ENCODE measurements at places on chromosomes 2 and 18.

- DNase-seq: no peak
Observed at GRCh38 chr2:30732876-30733275, 74.4 kb downstream of the CAPN13 start.

GRCh38 chr18:41753826-41754225 lies 201.2 kb upstream of the PIK3C3 start:
- DNase-seq: no peak

DNA sequence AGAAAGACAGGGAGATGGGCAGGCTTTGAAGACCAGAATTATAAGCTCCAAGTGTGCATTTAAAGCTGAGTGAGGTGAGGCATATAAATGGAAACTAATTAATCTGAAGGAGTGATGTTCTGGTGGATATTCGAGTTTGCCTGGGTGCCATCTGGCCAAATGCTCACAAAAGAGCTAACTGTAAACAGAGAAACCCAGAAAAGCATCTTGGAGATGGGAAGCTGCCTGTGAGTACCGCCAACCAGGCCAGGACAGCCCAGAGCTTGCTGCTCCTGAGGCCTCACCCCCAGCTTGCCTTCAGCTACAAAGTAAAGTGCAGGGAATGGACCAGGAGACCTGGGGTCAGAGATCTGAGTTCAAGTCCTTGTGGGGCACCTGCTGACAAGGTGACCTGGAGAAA lies 446.1 kb upstream of the MYT1L start:
- no peak for DNase-seq

- no peak for DNase-seq
Observed at GRCh38 chr2:43486603-43487002, 109.2 kb downstream of the THADA start.

GRCh38 chr18:10061566-10062140 lies 147.8 kb downstream of the VAPA start:
- no peak for DNase-seq

- DNase-seq: no peak
Observed at GRCh38 chr2:171406044-171406443, 27.7 kb downstream of the METTL8 start.

GRCh38 chr2:7773362-7774360 lies 856.4 kb downstream of the RNF144A start:
- peak; percentile 51 for DNase-seq

GRCh38 chr2:171086352-171087290 lies 74.1 kb downstream of the TLK1 start:
- DNase-seq: peak; percentile 64
